ENCODE measurements at places on chromosomes 3 and 15.

DNA sequence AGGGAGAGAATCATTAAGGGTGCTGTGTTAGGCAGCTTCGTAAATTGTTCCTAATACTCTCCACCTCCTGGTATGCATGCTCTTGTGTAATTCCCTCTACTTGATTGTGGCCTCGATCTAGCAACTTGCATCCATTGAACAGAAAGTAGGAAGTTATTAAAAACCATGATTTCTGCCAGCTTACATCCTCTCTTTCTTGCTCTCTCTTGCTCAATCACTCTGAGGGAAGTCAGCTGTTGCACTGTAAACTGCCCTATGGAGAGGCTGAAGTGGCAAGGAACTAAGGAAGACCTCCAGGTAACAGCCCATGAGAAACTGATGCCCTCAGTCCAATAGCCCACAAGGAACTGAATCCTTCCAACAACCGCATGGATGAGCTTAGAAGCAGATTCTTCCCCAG, 92.6 kb downstream of the ERC2 start:
- no peak for DNase-seq

DNA sequence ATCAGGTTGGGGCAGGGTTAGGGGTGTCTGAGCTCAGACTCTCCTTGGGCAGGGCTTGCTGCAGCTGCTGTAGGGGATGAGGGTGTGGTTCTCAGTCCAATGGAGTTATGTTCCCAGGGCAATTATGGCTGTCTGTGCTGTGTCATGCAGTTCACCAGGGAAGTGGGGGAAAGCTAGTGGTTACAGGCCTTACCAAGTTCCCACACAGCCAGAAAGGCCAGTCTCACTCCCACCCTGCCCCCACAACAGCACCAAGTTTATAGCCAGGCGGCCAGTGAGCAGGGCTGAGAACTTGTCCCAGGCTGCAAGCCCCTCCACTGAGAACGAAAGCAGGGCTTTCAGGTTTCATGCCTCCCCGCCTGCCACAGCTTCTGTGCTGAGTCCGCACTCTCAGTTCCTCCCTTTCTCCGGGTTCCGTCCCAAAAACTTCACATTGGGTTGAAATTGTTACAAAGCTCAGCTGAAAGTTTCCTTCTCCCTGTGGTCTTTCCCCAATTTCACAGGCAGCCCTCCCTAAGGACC, 19.6 kb upstream of the CPOX start:
- no peak for DNase-seq

GRCh38 chr3:127097481-127097880, 95.5 kb upstream of the PRR23E start:
- no peak for DNase-seq

GRCh38 chr3:104396974-104397669, 969.6 kb upstream of the ALCAM start:
- DNase-seq = no peak

DNA sequence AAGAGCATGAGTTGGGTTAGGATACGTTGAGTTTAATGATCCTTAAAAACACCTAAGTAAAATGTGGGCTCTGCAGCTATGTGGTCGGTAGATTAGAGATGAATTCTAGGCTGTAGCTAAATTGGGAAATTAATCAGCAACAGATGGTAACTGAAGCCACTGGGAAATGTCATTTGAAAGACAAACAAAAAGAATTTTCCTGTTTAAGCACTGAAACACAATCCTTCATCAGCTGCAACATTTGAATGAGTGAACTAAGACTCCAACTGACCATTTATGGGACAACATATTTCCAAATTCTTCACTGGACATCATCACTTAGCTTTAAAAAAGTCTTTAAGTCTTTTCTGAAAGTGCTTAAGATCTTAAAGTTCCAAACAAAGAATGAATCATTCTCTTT, 226.9 kb downstream of the ZNF385D start:
- no peak for DNase-seq

DNA sequence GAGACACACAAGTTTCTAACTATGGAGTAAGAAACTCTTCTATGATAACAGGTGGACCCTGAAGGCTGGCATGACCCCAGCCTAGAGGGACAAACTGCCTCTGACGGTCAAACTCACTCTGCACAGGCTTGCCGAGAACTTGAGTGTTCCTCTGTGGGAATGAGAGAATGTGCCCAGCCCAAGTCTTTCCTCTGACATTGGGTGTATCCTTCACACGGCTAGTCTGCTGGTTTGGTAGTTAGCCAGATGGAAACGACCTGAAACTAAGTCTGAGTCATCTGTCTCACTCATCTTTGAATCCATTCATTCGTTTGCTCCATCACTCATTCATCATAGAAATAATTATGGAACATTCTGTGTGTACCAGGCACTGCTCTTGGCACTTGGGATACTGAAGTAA, 198.4 kb downstream of the ATP10A start:
- no peak for DNase-seq

Data from HTR-8/SVneo (cell line).